Endothelial cell of umbilical vein (primary cell): ENCODE measurements at places on chromosomes 12 and 14.

GRCh38 chr12:11630046-11630706 lies 19.3 kb upstream of the ETV6 start:
- no peaks in the 10 kb centered on the region for H3K4me1 ChIP-seq
- no peak overlapping the region for H3K4me3 ChIP-seq
- no peak overlapping the region for H3K27ac ChIP-seq
- no peaks in the 10 kb centered on the region for H3K27me3 ChIP-seq
- no peaks in the 10 kb centered on the region for H3K36me3 ChIP-seq

- peak; percentile 71 for DNase-seq
- no peak overlapping the region for H3K27ac ChIP-seq
- H3K4me1 ChIP-seq = no peaks in the 10 kb centered on the region
- no peaks in the 10 kb centered on the region for H3K36me3 ChIP-seq
- peaks cover 1% of the 10 kb centered on the region for H3K27me3 ChIP-seq
These were observed 30.2 kb downstream of the PEX5 start for GRCh38 chr12:7219599-7220243.

DNA sequence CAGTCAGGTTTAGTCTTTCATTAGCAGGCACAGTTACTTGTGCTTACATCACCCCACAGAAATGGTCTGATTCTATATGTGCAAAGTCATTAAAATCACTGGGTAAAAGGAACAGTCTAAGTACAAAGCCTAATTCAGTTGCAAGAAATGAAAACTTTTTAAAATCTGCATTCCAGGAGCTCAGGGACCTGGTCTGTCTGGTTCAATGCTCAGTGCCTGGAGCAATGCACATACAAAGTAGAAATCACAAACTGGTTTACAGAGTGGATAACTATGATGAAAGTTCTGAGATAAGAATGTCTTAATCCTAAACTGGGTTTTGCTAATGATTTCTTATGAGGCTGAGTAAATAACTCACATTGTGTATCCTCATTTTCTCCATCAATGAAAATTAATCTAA lies 28.7 kb downstream of the LMNTD1 start:
- no peaks in the 10 kb centered on the region for H3K36me3 ChIP-seq
- H3K27me3 ChIP-seq = peaks cover 4% of the 10 kb centered on the region
- no peaks in the 10 kb centered on the region for H3K4me1 ChIP-seq
- H3K27ac ChIP-seq = no peak overlapping the region
- DNase-seq = no peak

DNA sequence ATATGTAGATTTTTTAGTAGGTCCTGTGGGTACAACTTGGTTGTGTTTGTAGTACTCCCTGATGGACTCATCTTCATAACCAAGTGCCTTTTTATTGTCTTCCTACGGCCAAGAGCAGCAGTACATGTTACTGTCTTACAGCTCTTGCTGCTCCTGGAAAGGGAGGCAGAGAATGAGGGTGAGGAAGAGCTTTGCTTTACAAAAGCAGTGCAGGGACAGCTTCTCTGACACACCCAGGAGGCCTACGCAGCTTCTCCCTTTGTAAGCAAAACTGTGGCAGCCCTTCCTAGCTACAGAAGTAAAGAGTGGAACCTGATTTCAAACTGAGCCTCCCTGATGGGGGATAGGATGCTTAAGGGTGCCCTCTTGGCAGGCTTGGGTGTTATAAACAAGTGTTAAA lies 18.6 kb downstream of the MYRFL start:
- H3K27me3 ChIP-seq = peaks cover 2% of the 10 kb centered on the region
- no peak for DNase-seq
- no peak overlapping the region for H3K27ac ChIP-seq
- no peak overlapping the region for H3K4me3 ChIP-seq
- no peaks in the 10 kb centered on the region for H3K36me3 ChIP-seq

- peak overlapping the region; percentile 24 for H3K27ac ChIP-seq
- H3K4me1 ChIP-seq = peaks cover 28% of the 10 kb centered on the region
- peak overlapping the region; percentile 52 for H3K4me3 ChIP-seq
- no peaks in the 10 kb centered on the region for H3K27me3 ChIP-seq
These were observed 1.7 kb downstream of the TUBA1A start for GRCh38 chr12:49187184-49187583.

- H3K27ac ChIP-seq = no peak overlapping the region
- H3K4me1 ChIP-seq = no peaks in the 10 kb centered on the region
These were observed 107.5 kb downstream of the GPATCH2L start for GRCh38 chr14:76259029-76259735.

DNA sequence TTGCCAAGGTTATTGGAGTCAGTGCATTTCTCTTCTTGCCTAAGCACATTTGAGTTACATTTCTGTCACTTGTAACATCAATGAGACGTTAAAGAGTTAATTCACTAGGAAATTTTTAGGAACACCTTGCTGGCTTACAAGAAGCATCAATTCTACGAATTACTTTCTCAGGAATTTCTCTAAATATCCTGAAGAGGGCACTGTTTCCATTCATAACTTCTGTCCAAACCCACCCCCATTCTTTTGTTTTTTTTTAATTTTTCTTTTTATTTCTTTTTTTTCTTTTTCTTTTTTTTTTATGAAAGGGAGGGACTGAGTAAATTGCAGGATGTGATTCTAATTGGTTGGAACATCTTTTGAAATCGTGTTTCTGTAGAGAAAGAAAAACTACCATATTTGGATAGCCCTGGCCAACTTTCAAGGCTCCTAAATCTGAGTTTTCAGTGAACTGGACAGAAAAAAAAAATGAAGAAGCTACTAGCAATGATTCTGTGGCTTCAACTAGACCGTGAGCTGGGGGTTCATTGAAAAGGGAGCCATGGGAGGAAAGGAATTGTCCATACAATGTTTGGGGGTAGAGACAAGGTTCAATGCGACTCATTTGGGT lies 285.3 kb downstream of the DAD1 start:
- peaks cover 31% of the 10 kb centered on the region for H3K27me3 ChIP-seq
- no peaks in the 10 kb centered on the region for H3K4me1 ChIP-seq
- H3K4me3 ChIP-seq = no peak overlapping the region

DNA sequence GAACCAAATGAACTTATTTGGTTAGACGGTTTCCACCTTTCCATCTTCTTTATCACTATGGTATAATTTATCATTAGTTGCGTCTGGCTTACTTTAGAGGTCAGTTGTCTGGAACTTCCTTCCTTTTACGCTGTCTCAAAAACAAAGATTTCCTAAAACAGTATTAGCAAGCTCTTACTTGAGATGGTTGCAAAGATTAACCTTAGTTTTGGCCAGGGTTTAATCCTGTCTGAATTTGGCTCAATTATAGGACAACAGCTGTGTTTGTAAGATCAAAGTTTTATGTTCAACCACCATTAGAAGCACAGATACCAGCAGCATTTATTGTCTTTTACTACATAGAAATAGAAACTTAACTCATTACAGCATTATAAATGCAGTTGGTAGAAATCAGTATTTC lies 7.9 kb upstream of the WASHC3 start:
- peak; percentile 67 for DNase-seq
- no peaks in the 10 kb centered on the region for H3K36me3 ChIP-seq
- no peaks in the 10 kb centered on the region for H3K27me3 ChIP-seq
- no peak overlapping the region for H3K4me3 ChIP-seq
- H3K27ac ChIP-seq = no peak overlapping the region

- DNase-seq = no peak
- H3K4me1 ChIP-seq = no peaks in the 10 kb centered on the region
- no peak overlapping the region for H3K4me3 ChIP-seq
- H3K36me3 ChIP-seq = no peaks in the 10 kb centered on the region
These were observed 105.0 kb upstream of the FOXN3 start for GRCh38 chr14:89521988-89522387.

- no peaks in the 10 kb centered on the region for H3K36me3 ChIP-seq
- DNase-seq = no peak
- no peaks in the 10 kb centered on the region for H3K4me1 ChIP-seq
- H3K27ac ChIP-seq = no peak overlapping the region
- H3K27me3 ChIP-seq = peaks cover 4% of the 10 kb centered on the region
These were observed 7.7 kb upstream of the ARL1 start for GRCh38 chr12:101415228-101415627.

GRCh38 chr12:106358396-106359241 lies 1.1 kb downstream of the POLR3B start:
- no peaks in the 10 kb centered on the region for H3K27me3 ChIP-seq
- H3K4me3 ChIP-seq = peak overlapping the region; percentile 92
- peaks cover 12% of the 10 kb centered on the region for H3K4me1 ChIP-seq
- DNase-seq = no peak
- no peaks in the 10 kb centered on the region for H3K36me3 ChIP-seq

- H3K27me3 ChIP-seq = no peaks in the 10 kb centered on the region
- H3K4me3 ChIP-seq = no peak overlapping the region
- no peak for DNase-seq
- H3K4me1 ChIP-seq = no peaks in the 10 kb centered on the region
- no peak overlapping the region for H3K27ac ChIP-seq
These were observed 1536.2 kb downstream of the AACS start for GRCh38 chr12:126601184-126602170.

DNA sequence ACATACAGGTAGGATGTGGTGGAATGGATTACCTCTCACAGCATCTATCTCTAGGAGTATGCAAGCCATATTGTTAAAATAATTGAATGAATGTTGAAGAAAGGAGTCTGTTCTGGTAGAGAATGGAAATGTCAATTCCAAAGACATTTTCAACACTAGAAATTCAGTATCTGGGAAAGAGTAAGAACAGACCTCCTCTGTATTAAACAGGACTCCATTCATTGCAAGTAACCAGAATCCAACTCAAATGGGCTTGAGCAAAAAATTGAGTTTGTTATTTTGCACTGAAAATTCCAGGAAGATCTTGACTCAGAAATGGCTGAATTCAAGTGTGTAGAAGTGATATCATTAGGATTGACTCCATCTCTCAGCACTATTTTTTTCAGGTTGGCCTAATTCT lies 168.1 kb downstream of the C12orf42 start:
- H3K36me3 ChIP-seq = no peaks in the 10 kb centered on the region
- H3K27ac ChIP-seq = no peak overlapping the region
- no peaks in the 10 kb centered on the region for H3K27me3 ChIP-seq
- no peak overlapping the region for H3K4me3 ChIP-seq
- H3K4me1 ChIP-seq = no peaks in the 10 kb centered on the region

DNA sequence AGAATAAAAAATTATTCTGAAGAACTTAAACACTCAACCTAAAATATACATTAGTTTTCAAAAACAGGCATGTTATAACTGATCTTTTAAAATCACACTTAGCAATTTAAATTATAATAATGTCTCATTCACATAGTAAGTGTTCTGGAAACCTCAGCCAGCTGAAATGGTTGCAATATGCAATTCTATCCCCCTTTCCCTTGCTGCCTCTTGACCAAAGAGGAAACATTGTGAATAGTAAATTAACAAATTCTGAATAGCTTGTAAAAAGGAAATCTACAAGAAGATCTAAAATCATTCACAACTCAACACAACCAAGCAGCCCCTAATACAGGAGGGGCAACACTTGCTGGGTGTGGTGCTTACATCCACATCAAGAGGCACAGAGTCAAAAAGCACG lies 431.9 kb downstream of the BCAT1 start:
- no peak for DNase-seq
- H3K36me3 ChIP-seq = no peaks in the 10 kb centered on the region
- no peak overlapping the region for H3K4me3 ChIP-seq
- no peaks in the 10 kb centered on the region for H3K27me3 ChIP-seq
- no peaks in the 10 kb centered on the region for H3K4me1 ChIP-seq

DNA sequence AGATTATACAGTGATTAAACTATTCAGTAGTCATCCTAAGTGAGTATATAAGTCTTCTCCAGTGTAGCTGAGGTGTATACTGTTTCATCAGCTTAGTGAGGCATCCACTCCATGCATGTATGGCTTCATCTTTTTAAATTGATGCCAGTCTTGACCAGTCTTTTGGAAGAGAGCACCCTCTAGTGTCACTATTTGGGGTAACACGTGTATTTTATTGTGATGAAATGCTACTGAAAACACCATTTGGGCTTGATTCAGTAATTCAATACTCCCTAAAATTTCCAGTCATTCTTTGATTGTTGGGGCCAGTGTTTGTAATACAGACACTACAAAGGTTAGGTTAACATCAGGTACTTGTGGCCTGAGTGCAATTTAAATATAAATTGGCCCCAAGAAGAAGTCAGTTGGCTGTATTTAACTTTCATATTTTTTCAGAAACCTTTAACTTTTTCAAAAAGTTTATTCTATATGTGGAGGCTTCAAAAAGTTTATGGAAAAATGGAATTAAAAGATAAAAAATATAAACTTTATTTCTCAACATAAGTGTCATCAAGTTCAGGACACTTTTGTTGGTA lies 35.3 kb downstream of the MIPOL1 start:
- H3K4me3 ChIP-seq = no peak overlapping the region
- H3K4me1 ChIP-seq = no peaks in the 10 kb centered on the region

- H3K27ac ChIP-seq = no peak overlapping the region
- H3K4me3 ChIP-seq = no peak overlapping the region
These were observed 134.9 kb downstream of the SLC5A8 start for GRCh38 chr12:101074940-101075680.

- peak overlapping the region; percentile 6 for H3K27ac ChIP-seq
- peak overlapping the region; percentile 62 for H3K4me3 ChIP-seq
- DNase-seq = no peak
These were observed 439 bp upstream of the ANAPC5 start for GRCh38 chr12:121352682-121353018.

GRCh38 chr14:75306927-75307699 lies 28.5 kb downstream of the FOS start:
- no peak for DNase-seq
- peaks cover 2% of the 10 kb centered on the region for H3K27me3 ChIP-seq
- no peak overlapping the region for H3K4me3 ChIP-seq

- no peak overlapping the region for H3K4me3 ChIP-seq
- no peaks in the 10 kb centered on the region for H3K4me1 ChIP-seq
- H3K27me3 ChIP-seq = no peaks in the 10 kb centered on the region
- H3K27ac ChIP-seq = no peak overlapping the region
- no peaks in the 10 kb centered on the region for H3K36me3 ChIP-seq
These were observed 19.4 kb downstream of the ADGRD1 start for GRCh38 chr12:130973109-130973508.

GRCh38 chr12:121580959-121581685 lies at the start of gene KDM2B:
Gene KDM2B, minus strand, starts transcription at chr12:121581023. Its CDS starts 112 bp downstream, at chr12:121580911.
- no peaks in the 10 kb centered on the region for H3K27me3 ChIP-seq
- peaks cover 33% of the 10 kb centered on the region for H3K4me1 ChIP-seq
- H3K4me3 ChIP-seq = peak within 1 kb of the TSS; percentile 59
- peak within 1 kb of the TSS; percentile 73 for H3K27ac ChIP-seq

DNA sequence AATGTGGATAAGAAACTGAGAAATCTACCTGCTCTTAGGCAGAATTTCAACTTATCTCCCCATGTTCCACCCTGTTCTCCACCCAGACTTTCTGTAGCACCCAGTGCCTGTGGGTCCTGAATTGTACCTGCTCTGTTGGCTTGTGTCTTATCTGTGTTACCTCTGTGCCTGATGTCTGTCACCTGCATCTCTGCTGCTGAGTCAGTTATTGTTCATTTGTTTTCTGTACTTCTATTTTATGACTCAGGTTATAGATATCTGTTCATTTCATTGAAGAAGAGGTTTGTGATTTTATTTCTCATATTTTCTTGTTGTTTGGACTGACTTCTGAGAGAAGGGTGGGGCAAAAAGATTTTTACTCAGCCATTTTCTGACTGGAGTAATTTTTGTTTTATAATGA lies 11.7 kb downstream of the SOCS4 start:
- H3K27me3 ChIP-seq = no peaks in the 10 kb centered on the region
- H3K36me3 ChIP-seq = peaks cover 14% of the 10 kb centered on the region
- H3K4me3 ChIP-seq = no peak overlapping the region
- H3K27ac ChIP-seq = no peak overlapping the region
- H3K4me1 ChIP-seq = no peaks in the 10 kb centered on the region

- H3K27me3 ChIP-seq = no peaks in the 10 kb centered on the region
- H3K36me3 ChIP-seq = no peaks in the 10 kb centered on the region
- no peaks in the 10 kb centered on the region for H3K4me1 ChIP-seq
- H3K4me3 ChIP-seq = no peak overlapping the region
- no peak overlapping the region for H3K27ac ChIP-seq
These were observed 861.1 kb downstream of the GALC start for GRCh38 chr14:87131879-87132278.

- DNase-seq = no peak
- H3K4me1 ChIP-seq = no peaks in the 10 kb centered on the region
- no peaks in the 10 kb centered on the region for H3K36me3 ChIP-seq
- peaks cover 15% of the 10 kb centered on the region for H3K27me3 ChIP-seq
- no peak overlapping the region for H3K4me3 ChIP-seq
These were observed 865 bp downstream of the RGS6 start for GRCh38 chr14:71933001-71933587.
